ENCODE measurements at places on chromosomes 3 and 15.

- DNase-seq = peak; percentile 66
Observed at GRCh38 chr15:65655026-65655425, 33.3 kb downstream of the SLC24A1 start.

DNA sequence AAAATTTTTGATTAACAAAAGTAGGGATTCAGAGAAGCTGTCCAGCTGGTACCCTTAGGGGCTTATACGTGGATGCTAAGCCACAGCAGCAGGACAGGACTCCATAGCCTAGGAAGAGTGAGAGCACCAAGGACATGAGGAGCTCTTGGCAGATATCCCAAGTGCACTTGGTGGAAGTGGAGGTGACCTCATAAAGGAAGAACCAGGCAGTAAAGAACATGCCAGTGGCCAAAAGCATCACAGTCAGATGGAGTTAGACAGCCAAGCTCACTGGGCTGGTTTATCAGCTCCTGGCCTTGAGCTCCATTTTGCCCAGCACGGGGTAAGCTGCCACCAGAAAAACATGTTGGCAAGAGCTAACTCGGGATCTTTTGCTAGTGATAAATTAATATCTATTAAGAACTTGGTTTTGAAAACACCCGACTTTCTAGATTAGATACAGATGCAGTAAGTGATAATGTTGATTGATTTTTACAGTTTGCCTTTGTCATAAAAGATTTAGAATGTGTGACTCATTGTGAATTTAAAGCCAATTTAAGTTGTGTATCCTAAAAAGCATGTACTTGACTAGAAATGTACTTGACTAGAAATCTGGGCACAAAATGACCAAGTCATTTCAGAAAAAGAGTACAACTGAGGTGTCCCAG lies 108.0 kb downstream of the CMSS1 start:
- peak; percentile 85 for DNase-seq

GRCh38 chr3:197305854-197306253 lies 7.4 kb upstream of the DLG1 start:
- DNase-seq = no peak

DNA sequence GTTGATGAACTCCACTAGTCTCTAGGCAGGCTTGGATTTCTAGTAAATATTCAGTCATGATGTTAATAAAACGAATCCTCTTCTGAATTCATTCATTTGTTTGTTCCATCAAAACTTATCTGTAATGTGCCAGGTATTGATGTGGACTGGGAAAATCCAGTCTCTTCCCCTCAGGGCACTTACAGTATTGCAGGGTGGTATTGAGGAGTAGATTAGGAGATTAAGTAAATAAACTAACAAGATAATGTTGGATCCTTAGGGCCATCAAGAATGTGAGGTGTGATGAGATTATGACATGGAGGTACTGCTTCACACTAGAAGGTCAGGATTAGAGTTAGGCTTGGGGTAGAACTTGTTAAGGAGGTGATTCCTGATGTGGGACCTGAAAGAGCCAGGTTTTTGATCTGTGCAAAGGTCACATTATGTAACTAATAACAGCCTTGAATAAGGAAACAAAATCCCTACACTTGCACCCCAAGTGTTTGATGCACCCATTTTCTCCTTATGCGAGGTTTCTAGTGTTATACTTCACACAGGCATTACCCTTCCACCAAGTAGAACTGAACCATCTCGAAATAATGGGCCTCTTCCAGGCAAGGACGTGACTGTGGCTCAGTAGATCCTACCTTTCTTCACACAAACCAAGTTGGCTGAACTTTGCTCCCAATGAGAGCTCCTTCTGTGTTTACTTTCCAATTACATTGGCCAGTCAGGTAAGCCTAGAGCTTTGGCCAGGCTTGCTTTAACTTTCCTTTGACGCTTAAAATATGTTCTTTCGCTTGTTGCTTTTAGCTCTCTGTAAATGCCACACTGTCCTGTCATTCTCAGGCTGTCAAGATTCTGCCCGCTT lies 16.7 kb downstream of the MCTP2 start:
- peak; percentile 82 for DNase-seq

- DNase-seq = no peak
Observed at GRCh38 chr3:44918087-44918486, 43.7 kb downstream of the TGM4 start.

All from HT-29 (cell line).